H1 (cell line): ENCODE measurements at places on chromosomes 11 and 22. TPM values are rescaled to one million over a fixed set of nuclear protein-coding genes. Genes with fewer than 3 reads are reported as not detected.
A peak's percentile ranks its signal among the peaks of the same experiment; 100 is the strongest.

DNA sequence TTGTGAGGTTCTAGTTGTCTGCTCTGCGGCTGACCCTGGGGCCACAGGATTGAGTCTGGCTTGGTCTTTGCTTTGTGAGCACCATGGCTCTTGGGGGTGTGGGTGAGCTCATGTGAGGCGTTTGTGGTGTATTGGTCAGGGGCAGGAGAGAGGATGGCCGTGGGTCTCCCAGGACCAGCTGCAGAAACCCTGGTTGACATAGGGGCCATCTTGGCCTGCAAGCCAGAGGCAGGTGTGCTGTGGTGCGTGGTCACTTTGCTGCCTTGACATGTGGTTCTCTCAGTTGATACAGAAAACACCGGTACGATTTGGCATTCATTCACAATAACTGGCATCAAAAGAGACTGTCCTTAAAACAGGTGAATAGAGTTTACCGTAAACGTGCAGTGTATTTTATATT is 11.3 kb downstream of the PHRF1 start:
- no peaks in the 10 kb centered on the region for H3K4me1 ChIP-seq
- no peak overlapping the region for H3K4me3 ChIP-seq
- H3K27me3 ChIP-seq, result no peaks in the 10 kb centered on the region
- H3K36me3 ChIP-seq, result peaks cover 46% of the 10 kb centered on the region

- H3K36me3 ChIP-seq, result no peaks in the 10 kb centered on the region
- no peaks in the 10 kb centered on the region for H3K27me3 ChIP-seq
- H3K4me3 ChIP-seq, result no peak overlapping the region
- H3K27ac ChIP-seq, result no peak overlapping the region
Measured at GRCh38 chr11:33362051-33362910, 105.1 kb downstream of the HIPK3 start.

DNA sequence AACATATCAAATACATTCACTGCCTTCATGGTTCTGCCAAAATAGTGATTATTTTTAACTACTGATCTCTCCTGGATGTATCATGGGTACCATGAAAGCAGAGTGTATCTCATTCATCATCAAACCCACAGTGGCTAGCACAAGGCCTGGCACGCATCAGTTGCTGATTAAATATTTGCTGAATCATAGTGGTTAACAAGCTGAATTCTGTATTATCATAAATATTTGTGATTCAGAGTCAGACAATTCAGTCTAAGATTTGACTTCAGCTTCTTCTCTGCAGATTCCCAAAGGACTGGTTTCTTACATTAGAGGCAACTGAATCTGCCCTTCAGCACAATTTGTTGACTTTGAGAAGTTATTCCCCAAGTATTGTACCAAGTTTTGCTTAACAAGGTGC is 715.8 kb upstream of the LRRC4C start:
- no peaks in the 10 kb centered on the region for H3K27me3 ChIP-seq
- H3K4me1 ChIP-seq, result no peaks in the 10 kb centered on the region
- H3K36me3 ChIP-seq, result no peaks in the 10 kb centered on the region

DNA sequence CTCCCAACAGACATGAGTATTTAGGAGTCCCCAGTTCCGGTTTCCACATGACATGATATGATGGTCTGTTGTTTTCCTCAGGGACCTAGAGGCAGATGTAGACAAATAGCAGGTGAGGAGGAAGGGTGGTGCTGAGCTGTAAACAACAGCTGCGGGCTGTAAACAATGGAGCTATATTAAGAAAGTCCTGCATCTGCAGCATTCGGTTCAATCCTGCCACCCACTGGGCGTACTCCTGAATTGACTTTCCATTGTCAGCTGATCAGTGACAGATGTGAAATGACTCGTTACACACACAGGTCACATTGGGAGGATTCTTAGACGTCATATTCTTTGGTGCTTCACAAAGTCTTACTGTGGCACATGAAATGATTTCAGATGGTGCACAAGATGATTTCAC is 26.8 kb upstream of the RAG1 start:
- H3K4me3 ChIP-seq, result no peak overlapping the region
- no peaks in the 10 kb centered on the region; the same call in 1 of the 2 replicates for H3K27me3 ChIP-seq
- no peaks in the 10 kb centered on the region; the same call in 1 of the 2 replicates for H3K4me1 ChIP-seq
- peak; percentile 31 for DNase-seq
- H3K36me3 ChIP-seq, result no peaks in the 10 kb centered on the region

GRCh38 chr11:73265278-73265810 is 6.8 kb upstream of the P2RY6 start:
- peaks cover 13% of the 10 kb centered on the region; the same call in 1 of the 2 replicates for H3K27me3 ChIP-seq
- no peaks in the 10 kb centered on the region for H3K4me1 ChIP-seq
- H3K27ac ChIP-seq, result no peak overlapping the region
- no peak for DNase-seq
- no peak overlapping the region for H3K4me3 ChIP-seq

- DNase-seq, result no peak
- no peaks in the 10 kb centered on the region for H3K36me3 ChIP-seq
- no peak overlapping the region for H3K4me3 ChIP-seq
Measured at GRCh38 chr22:46635756-46636155, 15.6 kb downstream of the GRAMD4 start.

DNA sequence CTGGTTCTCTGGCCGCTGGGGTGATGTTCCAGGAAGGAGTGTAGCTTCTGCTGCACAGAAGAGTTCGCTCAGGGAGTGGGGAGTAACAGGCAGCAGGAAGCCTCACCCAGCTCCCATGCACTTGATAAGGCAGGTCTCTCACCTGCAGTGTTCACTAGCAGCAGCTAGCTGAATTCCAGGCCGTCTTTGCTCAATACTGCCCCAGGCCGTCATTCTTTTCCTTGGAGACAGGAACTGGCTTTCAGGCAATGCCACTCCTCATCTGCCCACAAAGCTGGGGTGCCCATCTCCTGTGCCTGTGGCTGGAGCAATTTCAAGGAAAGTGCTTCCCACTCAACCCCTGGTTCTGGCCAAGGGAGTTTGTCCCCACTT is 66.1 kb downstream of the ARHGAP42 start:
- DNase-seq, result peak; percentile 43
- H3K27ac ChIP-seq, result 0 out of 2 replicates have a peak overlapping the region, but pooled peaks have one; percentile 14
- H3K36me3 ChIP-seq, result no peaks in the 10 kb centered on the region
- H3K27me3 ChIP-seq, result no peaks in the 10 kb centered on the region
- H3K4me1 ChIP-seq, result peaks cover 8% of the 10 kb centered on the region

GRCh38 chr22:39152024-39152510 is 413 bp downstream of the CBX7 start:
- no peaks in the 10 kb centered on the region for H3K4me1 ChIP-seq
- H3K36me3 ChIP-seq, result no peaks in the 10 kb centered on the region
- peaks cover 18% of the 10 kb centered on the region for H3K27me3 ChIP-seq
- peak overlapping the region; percentile 33 for H3K4me3 ChIP-seq
- no peak for DNase-seq

- DNase-seq, result no peak
- H3K4me3 ChIP-seq, result no peak overlapping the region
- no peaks in the 10 kb centered on the region for H3K27me3 ChIP-seq
- H3K36me3 ChIP-seq, result no peaks in the 10 kb centered on the region
Measured at GRCh38 chr11:76035020-76035419, 171.3 kb downstream of the WNT11 start.

The MYOD1 gene
- total RNA-seq, result not detected in 2 replicates

The MUC2 gene
- not detected in 2 replicates for total RNA-seq

The IGSF9B gene
- total RNA-seq, result 42.3 and 49.2 TPM in 2 replicates

The GTSE1 gene
- total RNA-seq, result 38.6 and 40.6 TPM in 2 replicates
